ENCODE measurements at places on chromosomes 11 and 22.

DNA sequence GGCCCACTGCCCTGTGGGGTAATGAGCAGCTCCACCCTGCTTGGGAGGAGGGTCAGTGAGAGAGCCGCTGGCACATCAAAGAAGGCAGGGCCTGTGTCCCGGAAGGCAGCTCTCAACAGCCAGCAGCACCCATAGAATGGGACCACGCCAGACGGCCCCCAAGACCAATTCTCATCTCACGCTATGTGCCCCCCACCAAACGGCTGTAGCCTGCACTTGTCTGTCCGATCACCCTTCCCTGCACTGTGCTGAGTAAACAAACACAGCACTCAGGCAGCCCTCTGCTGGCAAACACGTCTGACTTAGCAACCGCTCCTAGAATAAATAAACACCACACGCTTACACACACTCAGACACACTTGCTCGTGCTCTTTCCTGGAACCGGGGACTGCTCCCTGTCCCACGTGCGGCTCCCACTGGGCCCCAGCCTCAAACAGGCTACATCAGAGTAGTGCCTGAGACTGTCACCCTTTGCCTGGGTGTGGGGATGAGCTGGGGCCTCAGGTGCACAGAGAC is 53.2 kb upstream of the CDON start:
- no peak for DNase-seq

DNA sequence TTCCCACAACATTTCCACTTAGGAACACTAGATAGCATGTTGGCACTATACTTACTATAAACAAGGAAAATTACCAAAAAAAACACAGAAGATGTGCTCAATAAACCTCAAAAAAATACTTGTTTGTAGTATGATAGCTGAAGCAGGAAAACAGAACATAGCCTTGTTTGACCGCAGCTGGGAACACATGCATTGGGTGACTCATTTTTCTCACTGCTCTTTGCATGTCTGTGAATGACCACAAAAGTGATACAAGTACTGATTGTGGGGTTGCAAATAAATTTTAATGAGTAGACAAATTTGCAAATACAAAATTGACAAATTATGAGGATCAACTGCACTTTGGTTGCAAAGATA is 22.8 kb upstream of the GUCY1A2 start:
- DNase-seq, result no peak

DNA sequence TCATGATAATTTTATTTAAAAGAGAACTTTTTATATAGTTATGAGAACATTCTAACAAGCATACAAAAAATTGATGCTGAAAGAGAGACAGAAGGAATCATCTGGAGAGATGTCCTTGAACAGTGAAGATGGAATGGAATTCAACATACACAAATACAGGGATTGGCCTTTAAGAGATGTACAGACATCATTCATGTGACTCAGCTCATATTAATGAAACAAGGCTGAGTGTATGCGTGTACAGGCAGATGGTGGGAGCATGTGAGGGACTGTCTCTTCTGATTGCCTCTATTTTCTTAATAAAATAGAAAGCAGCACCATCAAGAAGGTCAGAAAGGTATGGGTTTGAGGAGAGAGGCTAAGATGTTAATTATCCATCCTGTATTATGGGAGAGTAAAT is 793.3 kb downstream of the CNTN5 start:
- no peak for DNase-seq

- DNase-seq, result no peak
Observed at GRCh38 chr22:35928285-35928798, 100.3 kb downstream of the RBFOX2 start.

- no peak for DNase-seq
Observed at GRCh38 chr22:30159561-30160353, 79.5 kb downstream of the HORMAD2 start.

Measured in nucleus accumbens (tissue), 56 donors.